ENCODE measurements at places on chromosomes 7 and 10.

DNA sequence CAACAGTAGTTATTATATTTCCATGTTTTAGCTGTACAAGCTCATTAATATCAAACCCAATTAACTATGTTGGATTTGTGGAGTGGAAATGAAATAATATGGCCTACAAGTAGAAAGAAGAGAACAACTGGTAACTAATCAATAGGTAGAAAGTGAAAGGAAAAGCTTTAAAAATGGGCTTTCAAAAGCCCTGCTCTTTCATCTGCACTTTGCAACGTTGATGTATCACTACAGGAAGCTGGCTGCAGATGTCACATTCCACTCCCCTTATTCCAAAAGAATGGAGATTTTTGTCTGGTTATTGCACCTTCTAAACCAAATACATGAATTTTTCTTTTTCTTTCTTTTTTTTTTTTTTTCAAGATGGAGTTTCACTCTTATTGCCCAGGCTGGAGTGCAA, 11.7 kb upstream of the MKI67 start:
- no peak for DNase-seq

GRCh38 chr7:320297-320696, 30.3 kb downstream of the FOXL3 start:
- no peak for DNase-seq

- DNase-seq: no peak
Observed at GRCh38 chr10:110425684-110426293, 71.9 kb upstream of the DUSP5 start.

DNA sequence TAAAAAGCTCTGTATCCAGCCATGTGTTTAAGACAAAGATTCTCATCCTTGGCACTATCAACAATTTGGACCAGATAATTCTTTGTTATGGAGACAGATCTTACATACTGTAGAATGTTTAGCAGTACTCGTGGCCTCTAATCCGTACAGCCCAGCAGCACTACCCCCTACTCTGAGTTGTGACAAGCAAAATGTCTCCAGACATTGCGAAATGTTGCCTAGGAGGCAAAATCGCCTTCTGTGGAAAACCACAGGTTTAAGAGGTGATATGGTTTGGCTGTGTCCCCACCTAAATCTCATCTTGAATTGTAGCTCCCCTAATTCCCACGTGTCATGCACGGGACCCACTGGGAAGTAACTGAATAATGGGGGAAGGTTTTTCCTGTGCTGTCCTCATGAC, 186.7 kb downstream of the CHCHD3 start:
- no peak for DNase-seq

GRCh38 chr7:36400606-36401005, 10.9 kb downstream of the ANLN start:
- DNase-seq: no peak

DNA sequence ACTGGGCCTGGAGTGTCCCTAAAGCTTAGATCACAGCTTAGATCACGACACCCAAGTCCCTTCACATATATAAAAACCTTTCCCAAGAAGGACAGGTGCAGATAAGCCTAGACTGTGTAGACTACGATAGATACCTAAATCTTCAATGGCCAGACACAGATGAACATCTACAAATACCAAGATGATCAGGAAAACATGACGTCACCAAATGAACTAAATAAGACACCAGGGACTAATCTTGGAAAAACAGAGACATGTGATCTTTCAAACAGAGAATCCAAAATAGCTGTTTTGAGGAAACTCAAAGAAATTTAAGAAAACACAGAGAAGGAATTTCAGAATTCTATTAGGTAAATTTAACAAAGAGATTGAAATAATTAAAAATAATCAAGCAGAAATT, 1082.6 kb upstream of the PHF14 start:
- DNase-seq: no peak

DNA sequence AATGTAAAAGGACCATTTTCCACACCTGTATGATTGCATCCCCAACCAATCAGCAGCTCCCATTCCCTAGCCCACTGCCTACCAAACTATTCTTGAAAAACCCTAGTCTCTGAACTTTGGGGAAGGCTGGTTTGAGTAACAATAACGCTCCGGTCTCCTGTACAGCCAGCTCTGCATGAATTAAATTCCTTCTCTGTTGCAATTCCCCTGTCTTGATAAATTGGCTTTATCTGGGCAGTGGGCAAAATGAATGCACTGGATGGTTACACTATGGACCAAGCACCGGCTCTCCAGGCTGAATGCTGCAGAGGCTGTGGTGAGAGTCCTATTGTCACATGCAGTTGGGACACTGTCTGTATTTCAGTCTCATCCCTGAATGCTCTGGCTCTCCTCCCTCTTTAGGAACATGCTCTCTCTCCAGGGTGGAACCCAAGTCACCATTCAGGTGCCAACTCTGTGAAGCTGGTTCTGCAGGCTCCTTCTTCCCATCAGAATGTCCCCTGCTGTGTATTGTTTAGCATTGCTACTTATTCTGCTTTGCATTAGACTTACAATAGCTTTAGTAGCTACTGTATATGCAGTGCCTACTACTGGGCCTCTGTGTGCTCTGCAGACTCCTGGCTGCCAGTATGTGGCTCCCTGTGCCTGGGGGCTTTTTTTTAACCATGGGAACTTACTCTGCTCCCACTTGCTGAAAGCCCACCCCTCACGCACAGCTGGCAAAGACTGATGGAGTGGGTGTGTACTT, 6.9 kb downstream of the CCL24 start:
- DNase-seq: no peak

DNA sequence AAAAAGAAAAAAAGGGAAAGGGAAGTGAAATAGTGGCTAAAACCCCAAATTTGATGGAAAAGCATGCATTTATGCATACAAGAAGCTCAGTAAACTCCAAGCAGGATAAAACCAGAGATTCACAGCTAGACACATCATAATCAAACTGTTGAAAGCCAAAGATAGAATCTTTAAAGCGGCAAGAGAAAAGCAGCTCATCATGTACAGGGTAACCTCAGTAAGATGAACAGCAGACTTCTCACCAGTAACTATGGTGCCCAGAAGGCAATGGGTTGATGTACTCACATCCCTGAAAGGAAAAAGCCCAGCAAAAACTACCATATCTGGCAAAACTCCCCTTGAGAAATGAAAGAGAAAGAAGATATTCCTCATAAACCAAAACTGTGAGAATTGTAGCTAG, 60.4 kb downstream of the TPST1 start:
- no peak for DNase-seq

GRCh38 chr10:131577178-131577555, 265.6 kb upstream of the TCERG1L start:
- DNase-seq: no peak

Data from cortex of kidney (tissue), 1 donor.